ENCODE measurements at places on chromosomes 1 and 21. TPM values are rescaled to one million over a fixed set of nuclear protein-coding genes. Genes with fewer than 3 reads are reported as not detected.

DEPDC1 gene
- total RNA-seq, result 43.0 TPM

H6PD gene
- 23.5 TPM for total RNA-seq

ZYG11A gene
- 0.36 TPM for total RNA-seq

EXTL1 gene
- 0.10 TPM for total RNA-seq

NUP210L gene
- total RNA-seq, result 0.05 TPM

ANGPTL7 gene
- not detected for total RNA-seq

TBX19 gene
- 2.2 TPM for total RNA-seq

PRAMEF5 gene
- total RNA-seq, result not detected

ADGRL2 gene
- 34.2 TPM for total RNA-seq

KRTAP20-1 gene
- not detected for total RNA-seq

DBT gene
- 5.2 TPM for total RNA-seq

KCNA3 gene
- not detected for total RNA-seq

CHIA gene
- not detected for total RNA-seq

SNAPIN gene
- 46.8 TPM for total RNA-seq

MMEL1 gene
- total RNA-seq, result 0.46 TPM
